ENCODE measurements at places on chromosomes 3 and 15.
A peak's percentile ranks its signal among the peaks of the same experiment; 100 is the strongest.

- DNase-seq = peak; percentile 35
Measured at GRCh38 chr3:58528629-58529028, 8.4 kb downstream of the ACOX2 start.

DNA sequence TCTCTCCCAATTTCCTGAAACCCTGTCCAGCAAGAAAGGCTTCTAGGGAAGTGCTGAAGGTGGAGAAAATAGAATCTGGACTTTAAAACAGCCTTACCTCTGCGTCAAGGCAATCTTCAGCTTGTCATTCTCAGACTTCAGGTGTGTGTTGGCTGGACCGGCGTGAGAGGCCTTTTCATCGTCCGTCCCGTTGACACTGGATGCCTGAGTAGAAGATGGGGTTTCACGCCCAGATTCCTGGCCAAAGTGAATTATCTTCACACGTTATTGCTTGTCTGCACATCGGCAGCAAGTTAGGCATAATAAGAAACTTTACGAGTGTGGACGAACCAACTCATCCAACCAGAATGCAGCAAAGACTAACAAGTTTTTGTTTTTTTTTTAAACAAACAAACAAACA lies 49.5 kb downstream of the WHAMM start:
- DNase-seq = no peak

DNA sequence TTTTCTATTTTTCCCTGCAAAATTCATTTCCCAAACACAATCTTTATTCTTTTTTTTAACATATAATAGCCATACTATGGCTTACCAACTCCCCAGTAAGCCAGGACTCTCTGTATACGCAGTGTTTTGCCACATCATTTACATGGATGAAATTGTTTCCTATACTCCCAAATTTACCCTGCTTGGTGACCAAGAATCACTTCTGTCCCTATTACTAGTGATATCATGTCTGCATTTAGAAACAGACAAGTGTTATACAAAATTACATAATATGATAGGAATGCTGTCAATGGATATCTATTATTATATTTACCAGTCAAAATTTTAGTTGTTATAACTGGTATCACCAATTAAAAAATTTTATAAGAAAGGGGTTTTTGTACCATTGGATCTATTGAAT lies 77.8 kb downstream of the LIPC start:
- no peak for DNase-seq

DNA sequence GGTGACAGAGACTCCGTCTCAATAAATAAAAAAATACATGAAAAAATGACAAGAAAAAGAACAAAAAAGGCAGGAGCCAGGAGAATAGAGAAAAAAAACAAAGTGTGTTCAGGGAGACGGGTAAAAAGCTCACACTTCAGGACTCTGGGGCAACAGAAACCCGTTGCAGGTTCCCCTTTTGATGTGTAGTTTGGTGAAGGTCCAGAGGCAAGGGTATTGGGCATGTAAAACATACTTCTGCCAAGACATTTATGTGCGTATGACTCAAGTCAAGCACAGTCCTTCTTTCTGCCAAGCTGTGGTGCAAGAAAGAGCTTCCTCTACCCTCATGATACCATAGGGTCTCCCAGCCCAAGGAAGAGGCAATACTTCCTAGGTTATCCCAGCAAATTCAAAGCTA lies 33.4 kb upstream of the STRIT1 start:
- DNase-seq = no peak

DNA sequence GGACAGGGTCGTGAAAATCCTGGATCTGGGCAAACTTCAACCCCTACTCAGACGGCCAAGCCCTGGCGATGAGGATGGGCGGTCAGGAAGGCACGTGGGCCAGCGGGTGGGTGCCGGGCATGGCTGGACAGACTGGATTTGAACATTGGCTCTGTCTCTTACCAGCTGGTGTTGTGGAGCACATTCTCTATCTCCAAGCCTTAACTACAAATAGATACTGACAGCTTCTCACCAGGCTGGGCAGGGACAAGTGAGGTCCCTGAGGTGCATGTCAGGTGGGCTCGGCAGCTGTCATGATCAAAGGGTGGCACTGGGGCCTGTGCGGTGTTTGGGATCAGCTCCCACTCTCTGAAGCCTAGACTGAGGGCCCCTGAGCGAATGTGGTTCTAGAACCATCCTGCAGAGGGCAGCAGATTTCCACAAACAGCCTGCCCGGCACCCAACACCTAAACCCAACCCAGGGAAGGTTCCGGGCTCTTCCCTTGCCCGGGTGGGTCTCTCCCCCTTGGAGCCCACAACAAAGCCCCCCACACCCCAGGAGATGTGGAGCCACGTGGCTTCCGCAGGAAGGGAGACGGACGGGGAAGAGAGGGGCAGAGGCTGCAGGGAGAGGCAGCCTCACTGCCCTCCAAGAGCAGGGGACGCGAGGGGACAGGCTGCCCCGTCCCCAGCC lies 58.4 kb downstream of the RGMA start:
- DNase-seq = peak; percentile 69

GRCh38 chr3:197183582-197183981 lies 114.8 kb downstream of the DLG1 start:
- peak; percentile 65 for DNase-seq

GRCh38 chr3:160703974-160704373 lies 27.0 kb downstream of the ARL14 start:
- no peak for DNase-seq

Measured in BE2C (cell line).